ENCODE measurements at places on chromosomes 3 and 15.

- DNase-seq, result no peak
These were observed 252.6 kb downstream of the UBE2E2 start for GRCh38 chr3:23455775-23456174.

GRCh38 chr3:123150449-123151215, 51.1 kb upstream of the SEC22A start:
- DNase-seq, result no peak

DNA sequence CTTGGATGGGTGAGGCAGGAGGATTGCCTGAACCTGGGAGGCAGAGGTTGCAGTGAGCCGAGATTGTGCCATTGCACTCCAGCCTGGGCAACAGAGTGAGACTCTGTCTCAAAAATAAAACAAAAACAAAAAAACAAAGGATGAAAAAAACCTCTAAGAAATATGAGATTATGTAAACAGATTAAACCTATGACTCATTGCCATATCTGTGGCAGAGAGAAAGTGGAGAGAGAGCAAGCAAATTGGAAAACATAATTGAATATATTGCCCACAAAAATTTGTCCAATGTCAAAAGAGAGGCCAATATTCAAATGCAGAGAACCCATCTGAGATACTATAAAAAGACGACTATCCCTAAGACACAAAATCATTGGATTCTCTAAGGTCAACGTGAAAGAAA, 1106.0 kb downstream of the OTOL1 start:
- no peak for DNase-seq

DNA sequence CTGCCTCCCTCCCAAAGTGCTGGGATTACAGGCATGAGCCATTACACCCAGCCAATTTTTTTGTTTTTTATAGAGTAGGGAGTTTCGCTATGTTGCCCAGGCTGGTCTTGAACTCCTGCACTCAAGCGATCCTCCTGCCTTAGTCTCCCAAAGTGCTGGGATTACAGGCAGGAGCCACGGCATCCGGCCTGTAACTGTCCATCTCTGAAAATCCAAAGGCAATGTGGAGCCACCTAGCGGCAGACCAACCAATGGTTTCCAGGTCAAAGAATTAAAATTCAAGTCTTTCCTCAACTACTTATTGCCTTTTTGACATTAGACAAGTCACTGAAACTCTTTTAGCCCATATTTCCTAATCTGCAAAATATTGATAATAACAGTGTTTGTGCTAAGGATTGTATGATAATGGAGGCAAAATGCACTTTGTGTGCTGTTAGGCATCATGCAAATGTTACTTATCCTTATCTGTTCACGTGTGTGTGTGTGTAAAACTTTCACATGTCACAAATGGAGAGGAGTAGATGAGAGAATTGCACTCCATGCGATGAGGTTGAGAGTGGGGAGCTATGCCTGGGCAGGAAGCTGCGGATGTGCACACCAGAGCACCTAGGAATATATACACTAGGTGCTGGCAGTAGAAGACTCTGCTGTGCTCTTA, 48.7 kb downstream of the COL8A1 start:
- DNase-seq, result peak; percentile 12

DNA sequence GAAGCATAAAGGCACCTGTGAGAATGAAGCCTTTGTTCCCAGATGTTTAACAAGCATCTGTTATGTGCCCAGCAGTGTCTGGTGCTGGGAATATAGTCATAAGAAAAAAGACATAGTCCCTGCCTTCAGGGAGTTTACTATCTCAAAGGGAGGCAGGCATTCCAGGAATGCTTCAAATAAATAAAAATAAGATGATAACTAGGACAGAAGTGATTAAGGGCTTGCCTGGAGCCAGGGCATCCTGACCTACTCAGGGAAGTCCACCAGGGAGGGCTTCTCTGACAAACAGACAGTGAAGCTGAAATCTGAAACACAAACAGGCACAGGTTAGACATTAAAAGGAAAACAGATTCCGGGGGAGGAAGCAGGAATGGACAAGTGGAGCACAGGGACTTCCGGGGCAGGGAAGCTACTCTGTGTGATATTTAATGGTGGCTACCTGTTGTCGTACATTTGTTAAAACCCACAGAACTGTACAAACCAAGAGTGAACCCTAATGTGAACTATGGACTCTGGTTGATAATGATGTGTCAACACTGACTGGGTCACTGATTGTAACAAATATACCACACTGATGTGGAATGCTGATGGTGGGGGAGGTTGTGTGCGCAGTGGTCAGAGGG, 53.3 kb downstream of the ITGB5 start:
- DNase-seq, result no peak

GRCh38 chr3:152638707-152639450, 196.1 kb upstream of the P2RY1 start:
- DNase-seq, result no peak

DNA sequence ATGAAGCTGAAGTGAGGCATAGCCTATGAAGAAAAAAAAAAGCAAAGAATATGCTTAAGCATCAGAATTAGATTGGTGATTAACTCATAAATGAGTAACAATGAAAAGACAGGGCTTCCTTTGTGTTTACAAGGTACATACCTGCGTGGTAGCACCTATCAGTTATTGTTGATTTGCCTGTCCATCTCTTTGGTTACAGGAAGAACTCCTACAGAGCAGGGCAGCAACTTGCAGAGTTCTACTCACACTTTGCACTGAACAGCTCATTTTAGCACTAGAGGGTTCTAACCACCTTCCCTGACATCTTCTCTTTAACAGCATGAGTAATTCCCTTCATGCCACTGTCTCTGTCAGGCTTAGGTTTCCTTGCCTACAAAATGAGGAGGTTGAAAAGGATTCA, 166.0 kb downstream of the DPH6 start:
- no peak for DNase-seq

DNA sequence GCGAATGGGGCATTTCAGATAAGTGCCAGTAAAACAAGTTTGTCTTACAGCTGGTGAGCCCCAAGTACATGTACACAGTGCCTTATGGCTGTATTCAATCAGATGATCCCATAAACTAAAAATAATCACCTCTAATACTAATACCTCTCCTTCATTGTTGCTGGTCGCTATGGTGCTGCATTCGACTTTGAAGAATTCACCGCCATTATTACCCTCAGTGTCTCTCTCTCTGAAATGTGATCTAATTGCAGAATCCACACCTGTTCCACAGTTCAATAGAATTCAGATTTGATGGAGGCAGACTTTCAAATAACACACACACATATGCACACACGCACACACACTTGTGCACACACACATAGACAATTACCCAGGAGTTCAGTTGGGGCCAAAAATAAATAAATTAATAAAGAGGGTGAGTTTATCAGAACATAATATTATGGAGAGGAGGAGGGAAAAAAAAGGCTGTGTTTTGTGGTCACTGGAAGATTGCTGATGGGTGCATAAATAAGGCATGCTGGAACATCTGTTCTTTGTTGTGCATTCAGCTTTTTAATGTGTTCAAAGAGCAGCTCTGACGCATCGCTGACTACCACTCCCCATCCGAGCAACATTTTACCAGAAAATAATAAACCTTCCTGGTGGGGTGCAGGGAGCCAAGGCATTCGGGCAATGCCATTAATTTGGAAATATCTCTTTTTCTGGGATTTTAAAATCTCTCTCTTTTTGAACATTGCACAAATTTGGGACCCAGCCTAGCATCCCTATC, 235.7 kb downstream of the SATB1 start:
- no peak for DNase-seq

GRCh38 chr3:136120373-136121348, 75.5 kb downstream of the MSL2 start:
- no peak for DNase-seq

DNA sequence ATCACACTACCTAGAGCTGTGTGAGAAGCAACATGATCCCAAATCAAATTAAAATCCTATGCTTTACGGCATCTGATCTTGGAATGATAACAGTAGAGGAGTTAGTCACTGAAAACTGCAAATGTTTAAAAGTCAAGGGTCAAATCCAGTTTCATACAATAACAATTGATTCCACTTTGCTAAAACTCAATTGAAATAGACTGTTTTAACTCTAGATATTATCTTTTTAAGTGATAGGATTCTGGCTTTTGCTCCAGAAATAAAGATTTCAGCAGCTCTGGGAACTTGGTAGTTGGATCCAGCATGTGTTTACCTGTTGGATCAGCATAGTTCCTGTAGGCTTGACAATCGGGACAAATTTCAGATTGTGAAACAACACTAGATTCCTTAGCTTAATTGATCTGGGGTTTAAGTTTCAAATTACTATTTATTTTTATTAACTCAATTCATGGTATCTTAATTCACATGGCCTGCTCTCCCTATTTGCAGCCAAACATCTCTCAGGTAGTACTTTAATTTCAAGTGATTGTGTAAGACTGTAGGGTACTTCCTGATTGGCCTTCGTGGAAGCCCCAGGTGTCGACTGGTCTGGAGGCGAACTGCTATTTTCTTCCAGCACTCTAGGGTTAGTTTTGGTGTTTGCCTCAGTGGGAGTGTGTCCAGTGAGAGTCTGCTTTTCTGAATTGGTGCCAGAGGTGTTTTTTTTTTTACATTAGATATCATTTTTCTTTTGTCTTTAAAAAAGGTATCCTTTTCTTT, 16.6 kb downstream of the NFKBIZ start:
- DNase-seq, result no peak

GRCh38 chr15:44087578-44088465, 107.2 kb downstream of the FRMD5 start:
- DNase-seq, result no peak

DNA sequence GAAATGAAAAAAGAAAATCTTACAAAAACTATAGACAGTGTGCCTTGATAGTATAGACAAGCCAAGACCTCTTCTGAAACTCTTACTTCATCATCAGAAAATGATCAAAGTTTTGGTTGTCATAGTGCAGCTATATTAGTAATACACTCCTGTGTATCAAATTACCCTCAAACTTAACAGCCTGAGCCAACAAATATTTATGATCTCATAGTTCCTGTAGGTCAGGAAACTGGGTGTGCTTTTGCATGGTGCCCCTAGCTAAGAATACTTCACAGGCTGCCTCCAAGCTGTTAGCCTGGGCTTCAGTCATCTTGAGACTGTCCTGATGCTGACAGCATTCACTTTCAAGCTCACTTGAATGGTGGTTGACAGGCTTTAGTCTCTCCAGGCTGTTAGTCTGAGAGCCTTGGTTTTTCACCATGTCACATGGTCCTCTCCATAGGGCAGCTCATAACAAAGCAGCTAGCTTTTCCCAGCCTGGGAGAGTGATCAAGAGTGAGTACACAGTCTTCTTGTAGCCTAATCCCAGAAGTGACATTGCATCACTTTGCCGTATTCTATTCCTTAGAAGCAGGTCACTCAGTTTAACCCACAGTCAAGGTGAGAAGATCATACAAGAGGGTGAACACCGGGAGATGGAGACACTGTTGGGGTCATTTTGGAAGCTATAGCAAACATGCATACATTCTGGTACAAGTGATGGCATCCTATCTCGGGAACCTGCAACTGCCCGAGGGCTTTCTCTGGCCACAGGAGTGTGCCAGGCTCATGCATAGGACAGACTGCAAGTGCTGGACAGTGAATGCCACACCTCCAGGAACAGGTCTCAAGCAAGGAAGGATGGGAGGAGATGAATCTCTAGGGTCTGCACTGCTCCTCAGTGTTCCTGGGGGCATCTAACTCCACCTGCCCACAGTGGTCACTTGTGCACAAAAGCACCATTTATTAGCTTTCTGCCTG, 173.4 kb upstream of the CADPS start:
- no peak for DNase-seq

DNA sequence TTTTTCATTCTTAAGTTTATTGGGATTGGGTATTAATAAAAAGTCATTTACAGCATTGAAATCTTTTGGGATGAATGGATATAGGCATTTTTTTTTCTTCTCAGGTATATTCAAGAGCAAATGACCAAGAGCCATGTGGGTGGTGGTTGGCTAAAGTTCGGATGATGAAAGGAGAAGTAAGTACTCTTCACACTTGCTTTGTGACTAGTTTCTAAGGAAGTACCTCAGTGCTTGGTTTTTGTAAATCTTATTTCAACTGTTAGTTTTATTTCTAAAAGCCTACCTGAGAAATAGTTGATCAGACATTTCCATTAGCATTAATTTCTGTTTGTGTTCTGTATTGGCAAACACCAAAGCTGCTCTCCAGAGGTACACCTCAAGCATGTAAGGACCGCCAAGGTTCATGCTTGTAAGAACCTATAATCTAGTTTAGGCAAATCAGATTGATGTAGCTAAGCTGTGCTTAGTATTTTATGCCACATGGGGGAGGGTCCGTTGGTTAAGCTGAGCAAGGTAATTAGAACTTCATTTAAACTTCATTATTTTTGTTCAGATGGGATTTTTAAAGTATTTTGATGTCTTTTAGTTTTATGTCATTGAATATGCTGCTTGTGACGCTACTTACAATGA, 35.4 kb downstream of the FXR1 start:
- DNase-seq, result no peak

- no peak for DNase-seq
These were observed 6.6 kb downstream of the GPR171 start for GRCh38 chr3:151196434-151196833.

DNA sequence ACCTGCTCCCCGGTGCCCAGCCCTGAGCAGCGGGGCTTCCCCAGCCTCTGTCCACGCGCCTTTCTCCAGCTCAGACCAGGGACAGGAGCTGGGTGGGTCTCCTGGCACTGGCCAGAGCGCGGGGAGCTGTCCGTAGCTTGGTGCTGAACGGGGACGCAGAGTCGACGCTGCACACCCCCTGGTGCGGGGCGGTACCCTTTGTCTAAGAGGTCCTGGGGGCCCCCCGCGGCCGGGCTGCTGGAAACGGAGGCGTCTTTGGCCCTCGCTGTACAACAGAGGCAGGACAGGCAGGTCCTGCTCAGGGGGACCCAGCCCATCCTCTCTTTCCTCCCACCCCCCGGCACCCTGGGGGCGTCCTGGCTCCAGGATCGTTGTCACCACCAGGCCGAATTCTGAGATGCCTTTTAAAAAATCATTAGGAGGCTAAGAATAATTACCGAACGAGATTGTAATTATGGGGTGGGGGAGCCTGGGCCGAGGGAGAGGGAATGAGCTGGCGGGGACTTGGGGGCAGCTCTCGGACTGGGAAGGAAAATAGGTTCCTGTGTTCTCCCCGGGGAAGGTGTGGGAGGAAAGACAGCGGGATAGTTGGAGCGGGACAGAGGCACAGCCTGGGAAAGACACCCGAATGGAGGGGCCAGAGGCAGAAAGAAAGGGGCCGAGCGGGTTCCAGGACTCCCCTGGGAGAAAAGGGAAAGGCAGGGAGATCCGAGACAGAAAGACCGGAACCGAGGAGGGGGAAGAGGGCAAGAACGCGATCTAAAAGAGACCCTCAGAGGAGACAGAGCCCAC, 4.1 kb upstream of the SKOR1 start:
- DNase-seq, result no peak

DNA sequence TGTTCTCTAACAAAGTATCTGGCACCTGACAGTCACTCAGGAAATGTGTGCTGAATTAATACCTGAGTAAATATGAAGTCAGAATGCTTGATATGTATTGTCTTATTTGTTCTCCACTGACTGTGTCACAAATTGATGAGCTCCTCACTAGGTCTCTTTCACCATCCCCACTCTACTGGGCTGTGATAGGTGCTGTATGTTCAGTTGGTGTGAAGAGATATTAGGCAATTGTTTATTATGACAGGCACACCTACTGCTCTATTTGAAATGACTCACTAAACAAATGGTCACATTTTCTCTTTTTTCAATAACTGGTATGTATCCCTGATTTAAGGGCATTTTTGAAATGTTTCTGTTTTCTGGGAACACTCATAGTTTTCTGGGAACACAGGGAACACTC, 25.2 kb upstream of the CCDC39 start:
- DNase-seq, result no peak

Measured in stimulated activated CD8-positive, alpha-beta memory T cell treated with anti-CD3 and anti-CD28 coated beads, Interleukin-15, amount 100 ng/mL, for 24 hours (primary cell).